ENCODE measurements at places on chromosomes 1 and 21. TPM values are rescaled to one million over a fixed set of nuclear protein-coding genes. Genes with fewer than 3 reads are reported as not detected.

DNA sequence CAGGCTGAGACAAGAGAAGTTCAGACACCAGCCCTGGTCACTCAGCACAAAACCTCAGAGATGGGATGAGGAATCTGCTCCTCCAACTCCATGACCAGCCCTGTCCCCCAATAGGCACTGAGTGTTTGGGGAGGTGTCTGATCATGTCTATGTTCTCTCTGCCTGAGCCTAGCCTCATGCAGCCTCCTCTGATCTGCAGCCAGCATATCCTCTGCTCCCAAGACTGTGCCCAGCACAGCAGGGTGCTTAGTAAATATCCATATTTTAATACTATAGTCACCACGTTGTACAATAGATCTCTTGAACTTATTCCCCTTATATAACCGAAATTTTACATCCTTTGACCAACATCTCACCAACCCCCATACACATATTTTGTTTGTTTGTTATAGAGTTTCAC, 202.9 kb downstream of the MATN1 start:
- no peak for DNase-seq

DNA sequence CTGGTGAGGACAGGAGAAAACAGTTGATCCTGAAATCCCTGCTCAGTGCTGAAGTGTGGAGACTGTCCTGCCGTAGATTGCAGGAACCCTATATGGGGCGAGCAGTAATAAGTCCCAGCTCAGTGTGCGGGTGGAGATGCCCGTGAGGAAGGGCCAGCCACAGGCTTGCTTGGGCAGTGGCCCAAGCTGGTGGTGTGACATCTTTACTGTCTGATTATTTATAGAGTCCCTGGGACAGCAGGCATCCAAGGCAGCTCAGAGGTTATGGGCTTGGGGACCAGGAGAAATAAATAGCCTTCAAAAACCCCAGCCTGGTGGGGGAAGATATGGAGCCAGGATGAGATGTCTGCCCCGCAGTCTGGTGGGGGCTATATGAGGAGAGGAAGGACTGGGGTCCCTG, 170.7 kb upstream of the POU3F1 start:
- no peak for DNase-seq

The ADIPOR1 gene
- total RNA-seq, result 149 TPM

DNA sequence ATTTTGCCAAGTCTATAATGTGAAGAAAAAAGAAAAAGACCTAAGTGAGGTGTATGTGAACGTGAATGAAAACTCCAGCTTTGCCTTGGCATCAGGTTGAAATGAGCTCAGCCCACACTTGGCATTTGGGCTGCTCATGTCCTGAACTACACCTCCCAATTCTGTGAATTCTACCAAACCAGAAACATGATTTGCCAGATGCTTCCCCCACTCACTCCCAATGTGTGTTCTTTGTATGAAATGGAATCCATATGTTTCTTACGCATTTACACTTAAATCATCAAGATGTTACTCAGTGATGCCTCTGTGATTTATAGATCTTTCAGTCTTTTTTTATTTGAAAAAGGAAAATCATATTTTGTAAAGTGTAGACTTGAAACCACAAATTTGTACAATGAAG, 32.8 kb upstream of the RUNX1 start:
- no peak for DNase-seq

DNA sequence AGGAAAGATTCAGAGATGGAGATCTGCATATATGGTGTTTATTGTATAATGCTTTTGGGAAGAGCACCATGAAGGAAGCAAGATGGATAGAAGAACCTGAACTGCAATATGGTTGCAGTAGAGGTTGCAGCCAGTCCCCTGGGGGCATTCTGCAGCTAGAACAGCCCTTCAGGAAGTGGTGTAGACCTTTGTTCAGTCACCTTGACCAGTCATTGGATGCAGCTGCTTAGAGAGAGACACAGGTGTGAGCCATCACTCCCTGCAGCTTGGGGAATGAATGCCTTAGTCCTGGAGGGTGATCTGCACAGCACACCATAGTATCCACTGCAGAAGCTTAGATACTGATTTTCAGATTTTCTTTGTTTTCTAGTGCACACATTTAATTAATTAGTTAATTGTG, 42.3 kb downstream of the NEK7 start:
- peak; percentile 50 for DNase-seq

Measured in M059J (cell line).